CD4-positive, alpha-beta T cell treated with Interleukin-1 beta for 1 hour (primary cell): ENCODE measurements at places on chromosomes 7 and 10.

- no peak for DNase-seq
These were observed 256.1 kb downstream of the ARHGAP21 start for GRCh38 chr10:24467605-24468004.

- DNase-seq: peak; percentile 59
These were observed 1.2 kb downstream of the TPK1 start for GRCh38 chr7:144834641-144835144.

DNA sequence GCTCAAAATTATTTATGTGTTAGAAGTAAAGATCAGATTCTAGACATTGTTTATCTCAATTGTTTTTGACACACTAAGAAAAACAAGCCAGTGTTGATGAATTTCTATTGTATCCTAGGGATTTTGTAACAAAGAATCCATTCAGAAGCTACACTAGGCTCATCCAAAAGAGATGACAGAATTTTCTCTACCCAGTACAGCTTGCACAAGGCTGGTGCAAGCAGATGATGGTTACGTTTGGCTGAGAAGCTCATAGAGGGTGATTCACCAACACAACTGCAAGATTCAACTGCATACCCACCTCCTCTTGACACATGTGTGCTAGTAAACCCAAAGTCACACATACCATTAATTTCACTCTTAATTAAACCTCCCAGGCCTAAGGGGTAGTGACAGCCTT, 20.8 kb downstream of the GRM3 start:
- DNase-seq: no peak

GRCh38 chr10:87852089-87852488, 11.2 kb downstream of the KLLN start:
- no peak for DNase-seq

DNA sequence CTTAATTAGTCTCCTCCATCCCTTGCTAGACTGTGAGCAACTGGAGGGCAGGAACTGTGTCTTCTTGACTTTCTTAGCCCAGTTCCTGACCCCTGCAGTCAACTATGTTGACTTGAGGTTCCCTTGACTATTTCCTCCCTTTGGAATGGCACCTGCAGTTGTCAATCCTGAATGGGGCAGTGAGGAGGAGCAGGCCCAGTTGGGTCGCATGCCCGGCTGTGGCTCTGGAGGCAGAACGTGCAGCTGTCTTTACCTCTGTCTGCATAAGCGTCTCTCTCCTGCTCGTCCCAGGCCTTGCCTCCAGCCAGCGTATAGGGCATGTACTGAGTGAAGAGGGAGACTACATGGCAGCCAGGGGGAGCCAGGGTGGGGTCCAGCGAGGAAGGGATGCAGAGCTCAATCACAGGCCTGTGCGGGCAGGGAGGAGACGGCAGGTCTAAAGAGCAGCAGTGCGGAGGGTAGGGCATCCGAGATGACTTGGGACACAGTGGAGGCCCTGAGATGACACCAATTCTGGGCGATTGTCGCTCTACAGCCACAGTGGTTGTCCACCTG, 26.8 kb downstream of the PYROXD2 start:
- DNase-seq: no peak

DNA sequence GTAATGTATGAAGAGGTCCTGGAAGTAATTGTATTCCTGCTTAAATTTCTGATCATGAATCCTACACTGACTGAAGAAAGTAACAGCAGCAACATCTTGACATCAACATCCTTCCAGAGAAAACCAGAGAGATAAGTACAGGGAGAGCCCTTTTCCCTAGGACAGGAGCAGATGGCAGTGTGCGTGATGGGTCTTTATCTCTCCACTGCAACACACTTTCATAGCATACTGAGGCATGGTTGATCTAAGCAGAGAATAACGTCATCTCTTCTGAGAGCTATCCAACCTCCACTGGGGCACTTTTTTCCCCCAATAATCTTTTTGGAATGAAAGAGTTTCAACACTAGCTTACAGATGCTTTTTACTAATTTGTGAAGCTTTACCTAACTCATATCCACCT, 342 bp downstream of the OR2A25 start:
- DNase-seq: no peak

DNA sequence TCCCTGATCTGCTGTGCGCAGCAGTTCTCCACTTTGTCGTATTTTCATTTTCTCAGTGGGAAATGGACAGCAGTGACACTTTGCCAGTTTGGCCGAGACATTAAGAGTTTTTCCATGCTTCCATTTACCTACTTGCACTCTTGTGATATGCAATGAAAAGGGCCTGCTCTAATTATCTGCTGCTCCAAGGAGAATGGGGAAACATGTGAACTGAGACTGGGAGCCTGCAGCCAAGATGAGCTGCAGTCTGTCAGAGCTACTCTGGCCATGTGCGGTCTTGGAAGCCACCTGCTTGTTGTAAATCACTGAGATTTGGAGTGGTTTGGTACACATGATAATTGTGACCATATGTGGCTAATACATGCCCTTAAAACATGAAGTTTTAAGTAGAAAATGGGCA, 586.6 kb upstream of the POT1 start:
- no peak for DNase-seq

DNA sequence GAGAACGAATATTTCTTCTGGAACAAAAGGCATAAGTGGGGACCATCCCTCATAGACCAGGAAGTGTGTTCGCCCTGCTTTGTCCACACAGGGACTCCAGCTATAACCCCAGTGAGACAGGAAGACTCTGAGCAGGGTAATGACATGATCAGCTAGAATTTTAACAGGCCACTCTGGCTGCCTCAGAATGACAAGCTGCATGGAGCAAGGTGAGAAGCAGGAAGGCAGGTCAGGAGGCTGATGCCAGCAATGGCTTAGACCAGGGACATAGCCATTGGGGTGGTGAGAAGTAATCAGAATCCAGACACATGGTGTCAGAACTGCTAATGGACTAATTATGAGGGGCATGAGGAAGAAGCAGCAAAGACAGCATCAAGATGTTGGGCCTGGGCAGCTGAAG, 264.6 kb downstream of the GRID1 start:
- no peak for DNase-seq

DNA sequence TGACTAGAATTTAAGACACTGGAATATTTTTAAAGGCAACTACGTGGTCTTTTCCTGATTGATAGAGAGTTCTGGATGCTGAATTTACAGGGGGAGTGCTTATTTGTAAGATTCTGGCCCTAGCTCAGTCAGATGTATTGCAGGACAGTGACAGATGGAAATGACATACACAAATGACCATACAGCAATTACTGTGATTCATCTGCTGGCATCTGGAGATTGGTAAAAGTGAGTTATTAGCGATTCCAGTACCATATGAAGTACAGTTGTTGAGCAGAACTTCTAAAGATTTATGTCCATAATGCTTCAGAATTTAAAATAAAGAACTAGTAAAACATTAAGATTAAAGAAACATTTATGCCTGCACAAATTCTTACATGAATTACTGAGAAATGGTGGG, 243.2 kb downstream of the CRPPA start:
- DNase-seq: no peak

GRCh38 chr10:123413353-123413752, 252.8 kb upstream of the GPR26 start:
- DNase-seq: no peak

- no peak for DNase-seq
These were observed 222.8 kb downstream of the LRMDA start for GRCh38 chr10:75654171-75654771.

DNA sequence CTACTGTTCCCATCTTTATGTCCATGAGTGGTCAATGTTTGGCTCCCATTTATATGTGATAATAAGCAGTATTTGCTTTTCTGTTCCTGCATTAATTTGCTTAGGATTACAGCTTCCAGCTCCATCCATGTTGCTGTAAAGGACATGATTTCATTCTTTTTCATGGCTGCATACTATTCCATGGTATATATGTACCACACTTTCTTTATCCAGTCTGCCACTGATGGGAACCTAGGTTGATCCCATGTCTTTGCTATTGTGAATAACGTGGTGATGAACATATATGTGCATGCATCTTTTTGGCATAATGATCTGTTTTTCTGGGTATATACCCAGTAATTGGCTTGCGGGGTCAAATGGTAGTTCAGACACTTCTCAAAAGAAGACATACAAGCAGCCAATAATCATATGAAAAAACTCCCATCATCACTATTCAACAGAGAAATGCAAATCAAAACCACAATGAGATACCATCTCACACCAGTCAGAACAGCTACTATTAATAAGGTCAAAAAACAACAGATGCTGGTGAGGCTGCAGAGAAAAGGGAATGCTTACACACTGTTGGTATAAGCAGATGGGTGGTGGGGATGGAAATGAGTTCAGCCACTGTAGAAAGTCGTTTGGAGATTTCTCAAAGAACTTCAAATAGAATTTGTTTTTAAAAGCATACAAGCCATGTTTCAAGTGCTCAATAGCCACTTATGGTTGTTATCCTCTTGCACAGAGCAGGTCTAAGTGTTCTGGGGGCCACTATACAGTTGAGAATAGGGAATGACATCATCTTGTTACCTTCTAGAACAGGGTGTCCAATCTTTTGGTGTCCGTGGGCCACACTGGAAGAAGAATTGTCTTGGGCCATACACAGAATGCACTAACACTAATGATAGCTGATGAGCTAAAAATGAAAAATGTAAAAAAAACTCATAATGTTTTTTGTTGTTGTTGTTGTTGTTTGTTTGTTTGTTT, 23.2 kb upstream of the SDK1 start:
- DNase-seq: no peak

DNA sequence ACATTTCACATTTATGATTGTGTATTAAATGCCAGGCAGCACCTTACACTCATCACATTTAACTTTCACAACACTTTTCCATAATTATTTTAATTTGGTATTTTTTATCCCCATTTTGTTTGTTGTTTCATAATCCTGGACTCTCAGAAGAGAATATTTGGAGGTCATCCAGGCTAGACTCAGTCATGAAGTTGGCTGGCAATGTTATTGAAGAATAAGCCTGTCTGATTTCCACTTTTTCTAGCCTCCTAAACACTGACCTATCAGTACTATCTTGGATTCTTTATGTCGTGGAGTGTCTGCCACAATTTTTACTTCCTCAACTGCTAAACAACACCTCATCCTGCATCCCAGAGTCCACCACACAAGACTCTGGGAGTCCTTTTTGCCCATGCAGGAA, 372.3 kb upstream of the NRP1 start:
- DNase-seq: no peak

GRCh38 chr7:151053096-151053495, 4.6 kb downstream of the CDK5 start:
- no peak for DNase-seq

DNA sequence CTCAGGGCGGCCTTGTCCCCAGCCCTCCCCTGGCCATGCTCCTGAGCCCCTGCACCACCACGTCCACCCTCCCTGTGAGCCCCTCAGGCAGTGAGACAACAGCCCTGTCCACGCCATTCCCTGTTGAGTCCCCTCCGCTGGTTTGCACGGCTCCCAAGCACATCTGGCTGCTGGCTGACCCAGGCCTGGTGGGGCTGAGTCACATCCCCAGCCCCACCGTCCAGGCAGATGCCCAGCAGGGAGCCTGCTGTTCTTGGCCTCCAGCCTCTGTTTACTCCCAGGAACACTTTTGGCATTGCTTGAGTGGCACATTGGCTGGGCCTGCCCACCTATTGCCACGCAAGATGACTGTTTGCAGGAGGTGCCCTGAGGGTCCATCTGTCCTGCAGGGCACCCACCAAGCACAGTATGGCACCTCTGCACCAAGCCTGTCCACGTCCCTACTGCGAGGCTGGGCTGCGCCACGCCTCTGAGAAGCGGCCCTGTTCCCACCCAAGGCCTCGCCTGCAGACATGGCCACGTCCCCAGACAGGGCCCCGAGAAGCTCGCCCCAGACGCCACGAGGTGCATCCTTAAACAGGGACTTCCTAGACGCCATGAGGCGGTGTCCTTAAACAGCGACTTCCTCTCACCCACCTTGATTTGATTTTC, 48.4 kb upstream of the INPP5A start:
- DNase-seq: no peak

DNA sequence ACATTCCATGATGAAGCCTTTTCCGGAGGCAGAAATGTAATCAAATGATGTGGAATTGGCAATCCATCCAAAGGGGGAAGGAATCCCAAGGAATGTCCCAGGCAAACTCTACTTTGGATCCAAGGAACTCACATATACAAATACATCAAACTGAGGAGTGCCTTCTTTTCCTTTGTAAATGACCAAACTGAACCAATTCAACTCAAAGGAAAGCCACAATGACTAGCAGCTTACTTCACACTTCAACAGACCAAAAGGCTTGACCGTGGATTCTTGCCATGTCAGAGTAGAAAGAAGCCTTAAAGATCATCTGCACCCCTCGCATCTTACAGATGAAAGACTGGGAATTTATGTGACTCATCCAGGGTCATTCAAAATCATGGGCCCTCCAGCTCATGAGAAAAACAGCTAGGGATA, 79.7 kb upstream of the MACROH2A2 start:
- no peak for DNase-seq

- no peak for DNase-seq
These were observed 93.7 kb downstream of the FZD1 start for GRCh38 chr7:91357901-91358300.

GRCh38 chr7:20738518-20739481, 47.9 kb downstream of the SP8 start:
- no peak for DNase-seq

GRCh38 chr10:17431871-17432311, 22.5 kb downstream of the ST8SIA6 start:
- DNase-seq: no peak

- no peak for DNase-seq
These were observed 80.0 kb upstream of the STEAP4 start for GRCh38 chr7:88386665-88387156.
